MV-4-11 (cell line): ENCODE measurements at places on chromosomes 16 and 17.

GRCh38 chr16:2296661-2297505 lies 29.0 kb upstream of the RNPS1 start:
- DNase-seq = peak; percentile 5

DNA sequence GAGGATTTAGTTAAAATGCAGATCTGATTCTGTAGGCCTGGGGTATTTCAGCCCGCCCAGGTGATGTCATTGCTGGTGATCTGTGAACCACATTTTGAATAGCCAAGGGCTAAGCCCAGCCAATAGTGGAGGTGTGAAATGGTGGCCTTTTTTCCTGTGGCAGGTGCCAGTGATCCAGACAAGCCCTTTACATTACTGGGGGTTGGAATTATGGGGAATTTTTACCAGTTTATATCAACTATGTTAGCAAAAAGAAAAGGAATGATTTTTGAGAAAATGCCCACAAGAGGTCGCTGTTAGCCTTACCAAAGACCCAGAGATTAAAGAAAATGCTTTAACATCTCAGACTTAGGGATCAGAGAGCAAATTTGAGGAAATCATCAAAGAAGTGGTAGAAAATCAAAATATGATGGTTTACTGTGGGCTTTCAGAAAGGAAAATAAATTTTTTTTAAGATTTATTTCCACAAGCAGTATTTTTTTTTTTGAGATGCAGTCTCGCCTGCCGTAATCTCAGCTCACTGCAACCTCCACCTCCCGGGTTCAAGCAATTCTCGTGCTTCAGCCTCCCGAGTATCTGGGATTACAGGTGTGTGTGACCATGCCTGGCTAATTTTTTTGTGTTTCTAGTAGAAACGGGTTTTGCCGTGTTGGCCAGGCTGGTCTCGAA lies 3.9 kb downstream of the VPS35L start:
- DNase-seq = peak; percentile 61

GRCh38 chr17:49414271-49414621 lies 436 bp downstream of the PHB1 start:
- no peak for DNase-seq

DNA sequence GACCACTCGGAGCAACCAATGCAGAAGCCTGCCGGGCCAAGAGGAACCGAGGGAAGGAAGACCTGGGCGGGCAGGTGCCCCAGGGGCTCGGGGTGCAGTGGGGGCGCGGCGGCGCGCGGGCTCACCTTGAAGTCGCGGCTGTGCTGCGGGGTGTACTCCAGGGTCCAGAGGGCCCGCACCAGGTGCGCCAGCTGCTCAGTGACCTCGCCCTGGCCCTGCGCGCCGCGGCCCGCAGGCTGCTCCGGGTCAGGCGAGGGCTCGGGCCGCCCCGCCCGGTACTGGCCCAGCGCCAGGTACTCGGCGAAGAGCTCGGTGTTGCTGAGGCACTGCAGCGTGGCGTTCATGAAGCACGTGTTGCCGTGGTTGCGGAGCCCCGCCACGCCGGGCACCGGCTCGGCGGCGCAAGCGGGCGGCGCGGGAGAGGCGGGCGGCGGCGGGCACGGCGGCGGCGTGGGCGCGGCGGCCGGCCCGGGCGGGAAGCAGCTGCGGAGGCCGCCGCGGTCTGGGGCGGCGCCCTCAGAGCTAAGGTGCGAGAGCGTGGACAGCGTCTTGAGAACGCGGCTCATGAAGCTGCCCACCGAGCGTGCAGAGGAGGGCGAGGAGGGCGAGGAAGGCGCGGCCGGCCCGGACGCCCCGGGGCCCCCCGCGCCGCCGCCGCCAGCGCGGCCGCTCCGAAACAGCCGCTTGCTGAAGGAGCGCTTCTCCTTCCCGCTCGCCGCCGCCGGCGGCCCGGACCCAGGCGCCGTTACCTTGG lies 562 bp downstream of the USP31 start:
- no peak for DNase-seq

DNA sequence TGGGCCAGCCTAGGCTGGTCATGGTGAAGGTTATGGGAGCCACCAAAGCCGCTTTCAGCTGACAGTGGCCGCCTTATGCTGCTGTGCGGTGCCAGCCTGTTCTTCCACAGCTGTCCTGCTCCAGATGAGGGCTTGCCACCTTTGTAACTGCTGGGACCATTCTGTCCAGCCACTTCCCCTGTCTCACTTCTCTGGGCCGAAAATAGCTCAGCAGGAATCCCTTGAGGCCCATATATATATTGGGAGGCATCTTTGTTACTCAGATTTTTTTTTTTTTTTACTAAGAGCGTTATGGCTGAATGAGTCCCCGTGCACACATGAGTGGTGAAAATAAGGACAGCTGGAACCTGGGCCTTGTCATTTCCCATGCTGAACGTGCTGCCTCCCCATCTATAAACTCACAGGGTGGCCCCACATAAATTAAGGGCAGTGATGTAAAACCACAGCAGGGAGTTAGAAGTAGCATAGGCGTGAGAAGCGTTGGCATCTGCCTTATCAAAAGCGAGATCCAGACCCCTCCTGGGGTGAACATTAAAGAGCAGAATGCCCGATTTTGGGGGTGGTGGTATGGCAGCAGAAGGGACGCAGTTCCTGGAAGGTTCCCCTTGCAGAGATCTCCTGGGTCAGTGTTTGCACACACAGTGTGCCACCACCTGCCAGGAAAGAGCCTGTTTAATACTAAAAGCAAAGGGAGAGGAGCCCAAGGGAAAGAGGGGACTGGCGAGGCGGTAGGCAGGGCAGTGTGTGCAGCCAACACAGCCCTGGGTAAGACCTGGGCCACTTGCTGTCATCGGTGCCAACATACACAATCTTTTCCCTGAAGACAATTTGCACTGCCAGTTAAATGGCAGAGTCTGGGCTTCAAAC lies 57.8 kb downstream of the USP43 start:
- peak; percentile 3 for DNase-seq

DNA sequence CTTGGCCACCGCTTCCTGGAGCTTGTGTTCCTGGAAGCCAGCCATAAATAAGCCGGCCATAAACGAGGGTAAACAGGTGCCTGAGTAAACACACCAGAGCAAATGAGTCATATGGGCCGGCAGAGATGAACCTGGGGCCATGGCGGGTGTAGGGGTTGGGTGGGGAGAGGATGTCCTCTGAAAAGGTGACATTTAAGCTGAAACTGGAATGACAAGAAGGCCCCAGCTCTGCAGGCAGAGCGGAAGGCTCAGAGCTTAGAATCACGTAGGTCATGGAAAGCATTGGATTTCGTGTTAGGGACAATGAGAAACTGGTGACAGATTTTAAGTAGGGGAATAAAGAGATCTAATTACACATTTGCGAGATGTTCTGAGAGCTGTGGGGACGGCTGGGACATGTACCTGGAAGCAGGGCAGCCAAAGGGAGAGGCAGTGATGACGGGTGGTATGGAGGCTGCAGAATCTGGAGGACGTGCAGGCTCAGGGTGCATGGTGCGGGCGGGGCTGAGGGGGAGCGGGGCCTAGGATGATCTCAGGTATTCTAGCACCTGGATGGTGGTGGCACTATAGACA lies 8.1 kb upstream of the DNASE1 start:
- no peak for DNase-seq

DNA sequence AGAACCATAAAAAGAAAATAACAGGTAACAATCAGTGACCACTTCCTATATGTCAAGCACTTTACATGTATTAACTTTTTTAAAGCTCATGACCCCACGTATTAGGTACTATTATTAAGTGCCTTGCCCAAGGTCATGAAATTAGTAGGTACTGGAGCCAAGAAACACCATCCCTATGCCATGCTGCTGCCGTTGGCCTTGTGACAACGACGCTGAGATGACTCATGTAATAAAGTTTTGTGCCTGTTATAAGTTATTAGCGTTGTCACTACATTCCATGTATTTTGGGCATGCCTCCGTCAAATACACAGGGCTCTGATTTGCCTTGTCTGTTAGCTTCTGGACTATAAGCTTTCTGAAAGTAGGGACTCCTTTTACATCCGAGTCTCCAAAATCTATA lies 1.4 kb downstream of the BBS2 start:
- no peak for DNase-seq

- DNase-seq = no peak
Measured at GRCh38 chr16:15464401-15465186, 30.2 kb downstream of the BMERB1 start.

DNA sequence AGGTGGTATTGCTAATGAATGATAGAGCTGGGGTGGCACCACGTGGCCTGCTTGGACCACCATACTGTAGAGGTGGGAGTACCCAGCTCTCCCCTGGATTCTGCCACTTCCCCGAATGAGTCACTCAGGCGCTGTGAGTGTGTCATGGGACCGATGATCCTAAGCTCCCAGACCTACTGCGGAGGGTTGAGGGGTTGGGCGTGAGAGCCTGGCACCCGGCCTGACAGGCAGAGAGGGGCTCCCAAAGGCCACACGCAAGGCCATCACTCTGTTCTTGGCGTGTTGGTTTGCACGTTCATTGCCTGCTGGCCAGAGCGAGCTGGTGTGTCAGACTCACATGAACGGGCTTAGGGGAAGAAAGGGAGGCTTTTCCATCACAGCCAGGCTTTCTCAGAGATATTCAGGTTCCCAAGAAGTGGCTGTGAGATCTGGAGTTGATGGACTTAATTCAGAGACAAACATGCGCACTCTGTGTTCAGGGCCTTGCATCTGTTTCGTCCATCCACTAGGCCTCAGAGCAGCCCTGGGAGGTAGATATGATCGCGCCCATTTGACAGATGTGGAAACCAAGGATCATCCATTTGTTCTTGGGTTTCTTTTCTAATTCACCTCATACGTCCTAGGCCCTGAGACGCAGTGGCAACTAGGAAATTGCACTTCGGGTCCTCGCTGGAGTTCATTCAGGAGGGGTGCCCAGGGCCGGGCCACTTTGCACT lies 41.4 kb downstream of the CMIP start:
- peak; percentile 28 for DNase-seq

DNA sequence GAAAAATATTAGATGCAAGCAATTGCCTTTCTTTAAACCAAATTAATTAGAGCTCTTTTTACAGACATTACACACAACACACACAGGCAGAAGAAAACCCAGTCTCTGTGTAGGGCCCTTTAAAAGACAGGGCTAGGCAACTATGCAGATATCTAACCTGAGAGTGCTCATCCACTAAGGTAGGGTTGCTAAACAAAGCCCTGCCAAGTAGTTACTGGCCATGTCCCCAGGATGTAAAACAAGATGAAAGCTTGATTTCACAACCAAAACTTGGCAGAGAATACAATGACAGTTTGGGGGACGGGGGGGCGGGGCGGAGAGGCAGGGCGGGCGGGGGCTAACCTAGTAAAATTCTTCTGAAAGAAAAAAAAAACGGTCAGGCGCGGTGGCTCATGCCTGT lies 669.0 kb upstream of the CA10 start:
- no peak for DNase-seq

- no peak for DNase-seq
Measured at GRCh38 chr16:2484898-2485508, 10.1 kb downstream of the TBC1D24 start.

GRCh38 chr16:54489225-54490111 lies 202.9 kb upstream of the IRX3 start:
- DNase-seq = no peak

DNA sequence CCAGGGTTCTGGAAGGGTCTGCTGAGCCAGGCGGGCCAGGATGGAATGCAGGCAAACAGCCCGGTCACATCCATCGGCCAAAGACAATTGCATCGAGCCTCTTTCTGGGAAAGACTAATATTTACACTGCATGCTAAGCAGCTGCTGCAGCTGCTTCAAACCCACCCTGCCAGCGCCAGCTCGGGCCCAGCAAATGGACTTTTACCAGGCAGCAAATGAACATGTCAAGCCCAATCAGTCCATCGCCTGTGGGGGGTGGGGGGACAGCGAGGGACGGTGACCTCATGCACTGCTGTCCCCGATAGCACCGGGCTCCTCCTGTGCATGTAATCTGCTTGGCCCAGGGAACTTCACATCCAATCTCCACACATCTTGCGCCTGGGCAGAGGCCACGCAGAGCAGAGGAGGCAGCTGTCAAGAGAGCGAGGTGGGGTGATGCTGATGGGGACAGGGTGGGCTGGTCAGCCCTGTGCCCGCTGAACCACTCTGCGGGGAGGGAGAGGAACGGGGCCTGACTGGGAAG lies 39.4 kb upstream of the CDH5 start:
- no peak for DNase-seq

- DNase-seq = peak; percentile 56
Measured at GRCh38 chr17:42845918-42846593, 1.7 kb downstream of the AOC2 start.

- DNase-seq = peak; percentile 50
Measured at GRCh38 chr17:27893841-27894503, 807 bp upstream of the LYRM9 start.

- no peak for DNase-seq
Measured at GRCh38 chr16:66899945-66900710, 18.6 kb downstream of the CDH16 start.

DNA sequence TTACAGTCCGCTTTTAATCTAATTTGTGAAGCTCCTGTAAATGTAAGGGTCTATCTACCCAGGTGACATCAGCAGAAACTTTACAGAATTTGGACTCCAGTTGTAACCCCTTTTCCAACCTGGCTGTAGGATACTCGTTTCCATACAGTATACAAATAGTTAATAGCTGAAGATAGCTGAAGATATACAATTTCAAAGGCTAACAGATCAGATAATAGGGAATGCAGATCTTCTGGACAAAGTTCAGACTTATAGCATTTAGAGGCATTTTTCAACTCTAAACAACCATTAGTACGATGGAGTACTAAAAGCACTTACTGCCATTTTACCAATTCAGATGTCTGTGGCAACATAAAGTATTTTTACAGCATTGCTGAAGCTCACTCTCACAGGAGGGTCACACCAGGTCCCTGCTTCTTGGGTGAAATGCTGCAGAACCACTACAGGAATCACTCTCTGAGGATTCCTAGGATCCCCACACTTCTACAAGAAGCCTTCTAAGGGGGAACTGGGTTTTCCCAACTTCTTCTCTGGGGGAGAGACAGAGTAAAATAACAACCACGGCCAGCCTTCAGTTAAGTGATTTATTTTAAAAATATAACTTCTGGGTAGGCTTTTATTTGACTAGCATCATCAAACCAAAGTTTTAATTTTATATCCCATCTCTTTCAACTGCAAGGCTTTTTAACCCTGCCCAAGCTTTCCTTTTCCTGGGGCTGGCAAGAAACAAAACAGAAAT lies 2.9 kb downstream of the VEZF1 start:
- DNase-seq = no peak

GRCh38 chr17:21360048-21360447 lies 16.1 kb upstream of the KCNJ12 start:
- peak; percentile 77 for DNase-seq

- no peak for DNase-seq
Measured at GRCh38 chr17:83110735-83111134, 31.3 kb downstream of the METRNL start.

- no peak for DNase-seq
Measured at GRCh38 chr16:6484935-6485334, 847.7 kb upstream of the RBFOX1 start.

DNA sequence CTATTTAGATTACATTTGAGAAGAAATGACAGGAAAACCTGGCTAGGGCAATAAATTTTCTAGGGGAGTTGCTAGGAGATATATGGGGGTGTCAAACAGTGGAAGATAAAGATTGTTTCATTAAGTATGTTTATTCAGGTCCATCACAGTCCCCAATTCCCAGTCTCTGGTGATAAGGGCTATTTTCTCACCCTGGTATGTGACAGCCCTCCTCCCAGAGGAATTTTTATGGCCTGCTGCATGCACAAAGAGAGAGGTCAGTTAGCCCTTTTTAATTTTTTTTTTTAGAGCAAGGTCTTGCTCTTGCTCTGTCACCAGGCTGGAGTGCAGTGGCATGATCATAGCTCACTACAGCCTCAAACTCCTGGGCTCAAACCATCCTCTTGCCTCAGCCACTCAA lies 53.6 kb upstream of the ATF7IP2 start:
- no peak for DNase-seq

GRCh38 chr16:25035494-25036405 lies 20.6 kb upstream of the ARHGAP17 start:
- no peak for DNase-seq
